Stomach (tissue), 19 donors: ENCODE measurements at places on chromosomes 13 and 19. TPM values are rescaled to one million over a fixed set of nuclear protein-coding genes. Genes with fewer than 3 reads are reported as not detected.

DNA sequence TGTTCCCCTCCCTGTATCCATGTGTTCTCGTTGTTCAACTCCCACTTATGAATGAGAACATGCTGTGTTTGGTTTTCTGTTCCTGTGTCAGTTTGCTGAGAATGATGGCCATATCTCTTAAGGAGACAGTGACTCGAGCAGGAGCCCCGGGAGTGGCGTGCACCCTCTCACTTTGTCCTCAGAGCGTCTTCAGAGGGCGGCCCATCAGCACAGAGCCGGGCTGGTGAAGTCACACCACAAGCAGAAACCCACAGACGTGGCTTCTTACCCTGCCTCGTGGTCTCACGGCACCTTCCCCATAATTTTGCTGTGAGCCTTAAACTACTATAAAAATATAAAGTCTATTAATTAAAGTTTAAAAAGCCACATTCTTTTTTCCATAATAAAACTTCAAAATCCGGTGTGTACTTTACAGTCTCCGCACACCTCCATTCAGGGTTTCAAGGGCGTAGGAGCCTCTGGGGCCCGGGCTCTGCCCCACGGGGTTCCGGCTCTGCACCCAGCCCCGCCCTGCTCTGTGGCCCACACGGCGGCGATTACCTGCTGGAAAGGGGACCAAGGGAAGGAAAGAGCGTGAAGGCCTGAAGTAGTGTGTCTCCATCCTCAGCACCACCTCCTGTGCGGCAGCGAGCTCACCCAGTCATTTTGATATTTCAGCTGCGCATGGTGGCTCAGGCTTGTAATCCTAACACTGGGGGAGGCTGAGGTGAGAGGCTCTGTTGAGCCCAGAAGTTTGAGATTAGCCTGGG, 101.3 kb upstream of the SOX1 start:
- no peak for DNase-seq

- no peak for DNase-seq
Measured at GRCh38 chr19:44164327-44164672, 600 bp upstream of the ZNF226 start.

DNA sequence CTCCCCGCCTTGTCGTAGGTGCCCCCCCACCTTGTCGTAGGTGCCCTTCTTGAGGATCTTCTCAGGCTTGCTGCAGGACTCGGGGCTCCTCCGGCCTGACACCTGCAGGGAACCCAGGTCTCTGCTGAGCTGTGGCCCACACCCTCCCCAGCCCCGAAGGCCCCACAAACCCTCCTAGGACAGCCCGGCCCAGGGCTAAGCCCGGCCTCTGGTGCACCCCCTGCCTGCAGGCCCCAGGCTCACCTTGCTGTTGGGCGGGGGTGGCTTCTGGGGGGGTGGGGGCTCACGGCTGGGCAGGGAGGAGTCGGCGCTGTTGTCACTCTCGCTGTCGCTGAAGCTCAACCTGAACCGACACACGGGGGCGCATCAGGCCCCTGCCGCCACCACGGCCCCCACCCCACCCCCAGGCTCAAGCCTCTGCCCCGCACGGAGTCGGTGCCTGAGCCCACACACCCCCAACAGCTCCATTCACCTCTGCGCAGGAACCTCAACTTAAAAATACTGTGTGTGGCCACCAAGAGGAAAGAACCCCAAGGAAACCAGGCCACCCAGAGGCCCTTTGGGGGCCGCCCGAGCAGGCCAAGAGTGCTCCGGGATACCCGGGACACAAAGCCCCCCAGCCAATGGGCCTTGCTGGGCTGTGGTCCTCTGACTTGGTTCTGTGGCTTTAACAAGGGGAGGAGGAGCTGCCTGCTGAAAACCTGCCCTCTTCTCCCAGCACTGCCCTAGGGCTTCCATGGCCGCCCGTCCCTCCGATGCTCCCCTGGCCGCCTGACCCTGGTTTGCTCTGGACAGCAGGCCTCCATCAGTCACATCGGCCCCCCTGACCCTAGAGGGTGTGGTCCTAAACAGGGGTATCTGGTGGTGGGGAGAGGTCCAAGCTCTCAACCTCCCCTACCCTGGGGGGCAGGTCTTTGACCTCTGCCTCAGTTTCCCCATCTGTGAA, 65.8 kb downstream of the MLLT1 start:
- DNase-seq: peak; percentile 20

GRCh38 chr13:103302676-103303075, 236.5 kb upstream of the SLC10A2 start:
- DNase-seq: no peak

CRX gene
- not detected for total RNA-seq

GRCh38 chr13:100666124-100666523, 8.5 kb downstream of the TMTC4 start:
- no peak for DNase-seq

CNN1 gene
- 570 TPM for total RNA-seq

DNA sequence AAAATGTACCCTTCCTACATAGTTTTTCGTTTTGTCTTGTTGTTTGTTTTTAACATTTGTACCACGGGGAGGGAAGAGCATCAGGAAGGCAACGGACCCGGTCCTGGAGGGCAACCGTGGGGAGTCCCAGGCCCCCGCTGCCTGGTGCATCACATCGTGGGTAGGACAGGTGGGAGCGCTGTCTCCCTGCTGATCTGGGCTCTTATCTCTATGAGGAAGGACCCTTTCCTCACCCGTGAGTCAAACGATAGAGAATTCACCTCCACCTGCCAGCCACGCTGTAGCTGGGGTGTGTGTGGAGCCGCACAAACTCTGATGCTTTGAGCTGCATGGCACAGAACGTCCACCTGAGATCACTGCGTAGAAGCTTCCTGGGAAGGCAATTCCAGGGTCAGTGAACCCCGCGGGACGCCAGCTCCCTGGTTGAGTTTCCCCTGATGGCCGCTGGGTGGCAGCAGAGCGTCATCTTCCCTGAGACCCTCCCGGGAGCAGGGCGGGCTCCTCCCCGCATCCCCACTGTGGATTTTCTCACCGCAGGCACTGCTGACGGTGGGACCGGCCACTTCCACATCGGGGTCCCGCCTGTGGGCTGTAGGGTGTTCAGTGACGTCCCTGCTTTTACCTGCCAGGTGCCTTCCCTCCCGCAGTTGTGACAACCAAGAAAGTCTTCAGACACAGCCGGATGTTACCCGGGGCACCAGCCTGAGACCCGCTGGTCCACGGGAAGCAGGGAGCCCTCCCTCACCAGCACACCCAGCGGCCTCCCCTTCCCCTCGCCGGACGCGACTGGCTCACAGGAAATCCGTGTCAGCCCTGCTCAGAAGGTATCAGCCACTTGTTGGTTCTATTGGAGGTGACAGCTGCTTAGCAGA, 54.7 kb downstream of the ZNF787 start:
- DNase-seq: peak; percentile 86

FGF22 gene
- total RNA-seq: not detected

PROZ gene
- total RNA-seq: not detected

TBC1D4 gene
- 27.9 TPM for total RNA-seq

GRCh38 chr19:34295103-34295502, 40.7 kb downstream of the GARRE1 start:
- DNase-seq: no peak

- peak; percentile 91 for DNase-seq
Measured at GRCh38 chr19:19145684-19146608, 7.7 kb upstream of the TMEM161A start.

CYP2A7 gene
- total RNA-seq: not detected

DNA sequence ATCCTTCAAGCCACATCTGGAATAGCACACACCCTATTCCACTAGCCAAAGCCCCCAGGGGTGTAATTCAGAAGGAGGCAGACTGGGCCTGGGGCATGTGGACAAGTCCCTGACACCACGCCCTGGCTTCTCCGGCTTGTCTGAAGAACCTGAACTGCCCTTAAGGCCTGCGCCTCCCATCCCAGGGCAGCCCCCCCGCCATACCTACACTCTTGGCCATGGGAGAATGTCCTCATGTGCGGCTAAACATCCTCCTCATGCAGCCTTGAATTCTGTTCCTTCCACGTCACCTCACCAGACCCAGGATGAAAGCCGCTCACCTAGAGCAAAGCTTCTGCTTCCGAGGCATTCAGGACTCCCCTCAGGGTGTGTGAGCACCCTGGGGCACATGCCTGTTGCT, 24.3 kb upstream of the POU2F2 start:
- DNase-seq: no peak

RNF225 gene
- not detected for total RNA-seq

DNA sequence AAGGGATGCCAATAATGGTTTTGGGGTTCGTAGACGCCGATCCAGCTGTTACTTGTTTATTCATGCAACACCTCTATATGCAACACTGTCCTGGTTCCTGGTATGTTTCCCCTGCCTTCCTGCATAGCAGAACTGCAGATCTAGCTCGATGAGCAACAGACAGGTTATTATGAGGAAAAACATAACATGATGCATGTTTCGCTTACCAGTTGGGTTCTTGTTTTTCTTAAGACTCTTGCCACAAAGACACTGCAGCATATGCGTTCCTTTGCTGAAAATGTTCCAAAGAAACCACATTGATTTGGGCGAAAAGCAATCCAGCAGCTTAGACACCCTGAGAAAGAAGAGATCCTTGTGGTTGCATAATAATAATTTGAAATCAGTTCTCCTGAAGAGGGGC, 583 bp downstream of the FGF14 start:
- DNase-seq: peak; percentile 8

DNA sequence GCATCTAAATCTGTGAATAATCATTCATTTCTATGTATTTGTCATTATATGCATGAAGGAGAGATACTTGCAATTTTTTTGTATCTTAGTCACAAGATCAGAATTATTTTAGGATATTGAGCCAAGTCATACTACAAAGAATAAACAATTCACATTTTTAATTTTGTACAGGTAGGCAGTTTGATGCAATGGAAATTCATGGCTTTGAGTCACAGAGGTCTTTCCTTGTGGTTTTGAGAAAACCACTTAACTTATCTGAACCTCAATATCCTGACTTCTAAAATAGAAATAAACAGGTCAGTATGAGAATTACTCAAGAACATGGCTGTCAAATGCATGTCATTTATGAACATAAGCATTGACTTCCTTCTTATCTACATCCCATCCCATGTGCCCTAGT, 221.4 kb upstream of the SLC10A2 start:
- no peak for DNase-seq

TNNI3 gene
- not detected for total RNA-seq

- DNase-seq: no peak
Measured at GRCh38 chr19:44782729-44783128, 5.0 kb downstream of the CBLC start.

DNA sequence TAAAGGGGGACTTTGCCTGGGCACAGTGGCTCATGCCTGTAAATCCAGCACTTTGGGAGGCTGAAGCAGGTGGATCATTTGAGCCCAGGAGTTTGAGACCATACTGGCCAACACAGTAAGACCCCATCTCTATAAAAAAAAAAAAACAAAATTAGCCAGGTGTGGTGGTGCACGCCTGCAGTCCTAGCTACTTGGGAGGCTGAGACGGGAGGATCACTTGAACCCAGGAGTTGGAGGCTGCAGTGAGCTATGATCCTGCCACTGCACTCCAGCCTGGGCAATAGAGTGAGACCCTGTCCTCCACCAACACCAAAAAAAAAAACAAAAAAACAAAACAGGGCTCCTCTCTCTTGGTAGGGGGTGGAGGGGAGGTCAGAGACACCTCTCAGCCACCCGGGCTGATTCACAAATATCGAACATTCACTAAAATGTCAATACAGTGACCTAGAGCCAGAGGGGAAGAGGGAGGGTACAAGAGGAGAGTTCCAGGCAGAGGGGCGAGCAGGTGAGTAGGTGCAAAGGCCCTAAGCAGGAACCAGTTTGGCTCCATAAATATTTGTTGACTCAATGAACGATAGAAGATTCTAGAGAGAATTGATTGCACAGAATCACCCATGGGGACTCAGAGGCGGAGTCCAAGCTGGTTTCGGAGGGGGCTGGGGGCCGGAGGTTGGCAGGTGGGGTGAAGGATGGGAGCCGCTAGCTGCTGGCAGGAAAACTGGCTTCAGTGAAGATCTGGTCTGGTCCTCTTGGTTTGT, 1.0 kb upstream of the CREB3L3 start:
- DNase-seq: no peak
